Pericardium fibroblast (primary cell): ENCODE measurements at places on chromosomes 13 and 19. TPM values are rescaled to one million over a fixed set of nuclear protein-coding genes. Genes with fewer than 3 reads are reported as not detected.

The FFAR1 gene
- not detected in 2 replicates for total RNA-seq

The CBLC gene
- not detected in 2 replicates for total RNA-seq

The ZNF480 gene
- 5.5 and 8.8 TPM in 2 replicates for total RNA-seq

The RAB3D gene
- 9.9 and 14.2 TPM in 2 replicates for total RNA-seq

The GPX4 gene
- 700 and 909 TPM in 2 replicates for total RNA-seq

The CPB2 gene
- total RNA-seq = not detected in 2 replicates

The DAND5 gene
- total RNA-seq = not detected in 2 replicates

The FGF22 gene
- 0.26 TPM in 1 of 2 replicates, not detected in the other for total RNA-seq

The MAMSTR gene
- total RNA-seq = 3.2 and 3.8 TPM in 2 replicates

The MOB3A gene
- total RNA-seq = 26.6 and 36.9 TPM in 2 replicates

The OR7C1 gene
- not detected in 2 replicates for total RNA-seq

The ZNF317 gene
- total RNA-seq = 14.6 and 15.2 TPM in 2 replicates

The ACP5 gene
- total RNA-seq = not detected in 2 replicates

The TNNI3 gene
- 0.58 TPM in 1 of 2 replicates, not detected in the other for total RNA-seq

The IZUMO4 gene
- 0.82 and 1.3 TPM in 2 replicates for total RNA-seq

The PNMA8C gene
- total RNA-seq = not detected in 2 replicates

The POGLUT2 gene
- total RNA-seq = 26.6 and 40.6 TPM in 2 replicates

The TBXA2R gene
- 0.47 and 1.4 TPM in 2 replicates for total RNA-seq

The LILRA2 gene
- total RNA-seq = not detected in 2 replicates

The LSM7 gene
- total RNA-seq = 203 and 211 TPM in 2 replicates

The PLPP2 gene
- total RNA-seq = 2.6 and 18.8 TPM in 2 replicates

The CYP4F8 gene
- total RNA-seq = not detected in 2 replicates

The FARSA gene
- 42.8 and 50.0 TPM in 2 replicates for total RNA-seq

The SIGLEC7 gene
- total RNA-seq = not detected in 2 replicates

The FGF21 gene
- not detected in 2 replicates for total RNA-seq

The C1QTNF9 gene
- not detected in 2 replicates for total RNA-seq

The CYP4F2 gene
- total RNA-seq = not detected in 2 replicates
